ENCODE measurements at places on chromosomes 6 and 20. TPM values are rescaled to one million over a fixed set of nuclear protein-coding genes. Genes with fewer than 3 reads are reported as not detected.

GRCh38 chr6:122072014-122072647, 327.3 kb upstream of the HSF2 start:
- DNase-seq = peak; percentile 97

GRCh38 chr6:42088101-42088591, 37.8 kb downstream of the TAF8 start:
- no peak for DNase-seq

- peak; percentile 93 for DNase-seq
Measured at GRCh38 chr6:79233611-79234149, 802 bp downstream of the HMGN3 start.

DNA sequence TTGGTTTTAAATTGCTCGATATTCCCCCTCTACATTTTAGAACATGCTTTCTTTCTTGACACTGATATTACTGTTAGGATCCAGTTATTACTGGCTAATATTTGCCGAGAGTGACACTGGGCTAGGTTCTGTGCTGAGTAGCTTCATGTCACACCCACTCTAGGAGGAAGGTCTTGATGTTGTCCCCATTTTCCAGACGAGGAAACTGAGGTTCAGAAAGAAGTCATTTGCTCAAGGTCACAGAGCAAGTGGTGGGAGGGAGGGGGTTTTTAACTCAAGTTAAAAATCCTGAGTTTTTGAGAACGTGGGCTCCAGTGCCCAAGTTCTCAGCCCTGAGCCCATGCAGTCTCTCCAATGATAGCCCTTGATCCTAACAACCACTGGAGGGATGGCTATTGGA, 18.9 kb downstream of the TGM2 start:
- DNase-seq = no peak

- peak; percentile 36 for DNase-seq
Measured at GRCh38 chr6:3847521-3847920, 1.7 kb upstream of the FAM50B start.

DNA sequence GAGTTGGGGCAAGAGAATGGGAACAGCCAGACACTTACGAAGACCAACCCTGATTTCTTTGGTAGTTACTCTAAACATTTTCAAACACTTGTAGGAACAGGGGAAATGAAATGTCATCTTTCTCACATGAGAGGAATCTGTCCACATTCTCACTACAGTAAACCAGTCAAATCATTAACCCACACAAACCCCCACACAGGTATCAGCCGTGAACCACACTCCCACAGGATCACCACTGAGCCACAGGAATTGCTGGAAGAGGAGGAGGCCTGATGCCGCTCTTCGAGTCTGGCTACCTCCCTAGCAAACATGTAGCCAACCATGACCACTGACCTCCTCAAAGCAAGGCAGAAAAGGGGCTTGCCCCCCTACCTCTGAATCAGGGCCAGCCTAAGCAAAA, 6.9 kb upstream of the RSPO3 start:
- no peak for DNase-seq

The MOXD1 gene
- total RNA-seq = 3.1 TPM
